ENCODE measurements at places on chromosomes 7 and 10.

DNA sequence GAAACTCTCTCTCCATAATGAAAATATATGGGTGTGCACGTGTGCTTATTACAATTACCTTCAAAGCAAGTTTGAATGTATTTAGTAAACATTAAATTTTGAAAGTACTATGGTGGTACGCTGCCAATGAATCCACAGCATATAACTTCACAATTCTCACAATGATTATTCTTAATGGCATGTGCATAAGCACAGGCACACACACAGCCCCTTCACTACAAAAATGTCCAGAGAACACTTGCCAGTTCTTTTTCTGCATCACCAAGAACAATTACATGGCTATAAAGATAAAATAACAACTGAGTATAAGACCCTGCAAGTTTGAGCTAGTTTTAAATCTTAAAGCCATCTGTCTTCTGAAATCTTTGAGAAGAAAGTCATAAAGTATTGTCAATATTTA lies 22.2 kb downstream of the SGCE start:
- DNase-seq, result no peak

DNA sequence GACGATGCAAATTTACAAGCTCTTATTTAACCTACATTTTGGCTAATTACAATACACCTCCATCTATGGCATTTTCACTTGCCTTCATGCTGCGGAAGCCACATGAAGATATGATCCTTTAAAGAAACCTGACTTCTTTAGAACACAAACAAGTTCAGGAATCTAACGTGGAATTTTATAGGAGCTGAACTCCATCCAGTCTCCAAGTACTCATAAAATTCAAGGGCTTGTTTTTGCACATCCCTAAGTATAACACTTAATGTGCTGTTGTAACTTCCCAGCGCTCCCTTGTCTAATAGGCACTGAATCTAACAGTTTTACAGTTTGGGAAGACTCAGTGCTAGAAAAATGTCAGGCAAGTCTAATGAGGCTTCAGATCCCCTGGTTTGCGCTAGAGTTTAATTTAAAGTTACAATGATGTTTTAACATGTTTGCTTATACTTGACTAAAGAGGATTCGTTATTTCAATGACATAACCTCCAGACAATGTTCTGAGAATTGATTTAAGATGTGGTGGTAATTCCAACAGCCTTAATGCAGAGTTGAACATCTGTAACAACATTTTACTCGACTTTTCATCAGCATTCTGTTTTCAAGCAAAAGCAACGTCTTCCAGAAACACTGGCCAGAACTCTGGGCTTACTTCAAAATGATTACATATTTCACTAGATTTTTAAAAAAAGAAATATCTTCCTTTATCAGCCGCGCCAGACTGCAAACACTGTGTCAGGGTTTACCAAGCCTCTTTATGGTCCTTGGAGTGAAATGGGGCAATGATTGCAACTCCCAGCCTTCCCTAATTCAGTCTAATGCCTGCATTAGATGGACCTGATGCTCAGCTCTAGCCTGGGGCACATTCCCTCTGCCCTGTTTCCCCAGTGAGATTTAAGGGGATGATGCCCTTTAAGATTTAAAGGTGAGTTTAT lies 664.3 kb downstream of the KCNMA1 start:
- DNase-seq, result peak; percentile 77

- peak; percentile 34 for DNase-seq
Measured at GRCh38 chr10:73956476-73957359, 41.2 kb upstream of the VCL start.

- DNase-seq, result no peak
Measured at GRCh38 chr10:43057231-43057711, 19.6 kb upstream of the RET start.

GRCh38 chr10:122624546-122624945 lies 64.0 kb downstream of the DMBT1 start:
- no peak for DNase-seq

Measured in fibroblast of skin of right quadriceps (primary cell).